ENCODE measurements at places on chromosomes 7 and 10. TPM values are rescaled to one million over a fixed set of nuclear protein-coding genes. Genes with fewer than 3 reads are reported as not detected.

FAM13C gene
- not detected for total RNA-seq

TAS2R41 gene
- total RNA-seq: 1.7 TPM

OPN4 gene
- total RNA-seq: not detected

LRRD1 gene
- total RNA-seq: not detected

EGFR gene
- not detected for total RNA-seq

TMEM213 gene
- total RNA-seq: not detected

UNCX gene
- total RNA-seq: not detected

CNNM1 gene
- 0.33 TPM for total RNA-seq

MAT1A gene
- total RNA-seq: not detected

TRIM4 gene
- 75.0 TPM for total RNA-seq

MMRN2 gene
- not detected for total RNA-seq

CHST15 gene
- 0.81 TPM for total RNA-seq

ETV1 gene
- total RNA-seq: not detected

NPFFR1 gene
- total RNA-seq: not detected

TMEM140 gene
- 29.0 TPM for total RNA-seq

FAM25A gene
- total RNA-seq: not detected

MASTL gene
- 25.2 TPM for total RNA-seq

RASA4 gene
- 104 TPM for total RNA-seq

PRRT4 gene
- total RNA-seq: 0.49 TPM

PDAP1 gene
- total RNA-seq: 42.8 TPM

CYP2C9 gene
- total RNA-seq: not detected

NRG3 gene
- total RNA-seq: not detected

LDB1 gene
- 151 TPM for total RNA-seq

CD36 gene
- total RNA-seq: 5.5 TPM

ABCC2 gene
- 1.5 TPM for total RNA-seq

CYP2W1 gene
- total RNA-seq: not detected

COPS6 gene
- total RNA-seq: 89.1 TPM

LIPM gene
- not detected for total RNA-seq

FRAT1 gene
- 18.9 TPM for total RNA-seq

RSPH10B2 gene
- total RNA-seq: 0.72 TPM

ARHGAP22 gene
- total RNA-seq: 2.9 TPM

GIMAP8 gene
- 65.3 TPM for total RNA-seq

KNDC1 gene
- 0.24 TPM for total RNA-seq

OR6V1 gene
- not detected for total RNA-seq

HPS6 gene
- total RNA-seq: 20.9 TPM
